ENCODE measurements at places on chromosomes 3 and 15.

GRCh38 chr15:79007066-79007465, 62.2 kb upstream of the CTSH start:
- DNase-seq: no peak

DNA sequence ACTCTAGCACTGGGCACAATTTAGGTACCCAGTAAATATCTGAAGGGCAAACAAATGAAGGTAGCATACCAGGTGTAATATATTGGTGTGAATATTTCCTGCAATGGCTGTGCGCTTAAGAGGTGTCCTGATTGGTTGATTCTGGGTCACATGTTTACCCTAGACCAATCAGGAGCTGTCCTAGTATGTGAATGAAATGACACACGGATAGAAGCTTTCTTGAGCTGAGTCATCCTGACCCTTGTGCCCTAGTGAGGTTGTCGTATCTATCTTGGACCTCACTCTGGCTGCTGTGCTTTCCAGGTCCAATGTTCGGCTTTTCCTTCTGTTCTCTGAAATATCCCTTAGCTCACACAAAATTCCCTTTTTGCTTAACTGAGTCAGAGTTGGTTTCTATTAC, 58.1 kb upstream of the FOXP1 start:
- peak; percentile 15 for DNase-seq

DNA sequence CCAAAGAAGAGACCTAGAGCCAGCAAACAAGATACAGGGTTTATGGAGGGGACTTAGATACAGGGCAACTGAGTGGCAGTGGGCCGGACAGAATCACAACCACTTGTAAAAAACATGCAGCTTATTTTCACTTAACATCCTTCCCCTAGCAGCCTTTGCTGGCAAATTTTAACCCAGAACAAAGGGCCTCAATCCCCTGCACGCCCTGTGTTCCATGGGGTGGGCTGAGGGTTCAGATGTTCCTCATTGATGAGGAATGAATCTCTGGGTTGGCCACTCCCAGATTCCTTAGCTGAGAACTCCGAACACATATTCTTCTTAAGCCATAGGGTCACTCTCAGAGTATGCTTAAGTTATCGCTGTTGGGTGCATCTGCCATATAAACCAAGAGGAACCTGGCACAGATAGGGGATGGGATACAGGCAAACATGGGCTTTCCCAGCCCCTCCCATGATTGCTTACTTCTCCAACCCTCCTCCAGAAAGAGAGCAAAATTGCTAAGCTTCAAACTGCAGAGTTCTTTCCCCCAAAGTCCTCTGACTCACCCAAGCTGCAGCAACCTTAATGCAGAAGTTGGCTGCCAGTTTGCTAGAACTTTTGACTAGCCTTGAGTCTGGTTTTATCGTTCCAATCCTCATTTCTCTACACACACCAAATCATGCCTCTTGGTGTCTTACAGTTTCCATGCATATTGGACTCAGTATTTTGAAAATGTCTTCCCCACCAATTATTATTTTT, 146.9 kb downstream of the CD47 start:
- DNase-seq: no peak

GRCh38 chr3:17234382-17234781, 349.6 kb downstream of the PLCL2 start:
- DNase-seq: no peak

- no peak for DNase-seq
Observed at GRCh38 chr3:110804856-110805255, 266.8 kb upstream of the NECTIN3 start.

Measured in GM12864 (cell line).